ENCODE measurements at places on chromosomes 7 and 10.

GRCh38 chr7:29271319-29271658 lies 76.7 kb downstream of the CHN2 start:
- DNase-seq, result no peak

GRCh38 chr7:70113536-70113935 lies 515.3 kb downstream of the AUTS2 start:
- DNase-seq, result no peak

- DNase-seq, result no peak
Observed at GRCh38 chr7:85682833-85683620, 496.2 kb upstream of the SEMA3D start.

- DNase-seq, result no peak
Observed at GRCh38 chr7:80128918-80129317, 5.7 kb upstream of the GNAI1 start.

GRCh38 chr10:33015761-33016547 lies 57.9 kb upstream of the ITGB1 start:
- no peak for DNase-seq

GRCh38 chr10:70169011-70169410 lies 1.3 kb downstream of the SAR1A start:
- DNase-seq, result no peak

DNA sequence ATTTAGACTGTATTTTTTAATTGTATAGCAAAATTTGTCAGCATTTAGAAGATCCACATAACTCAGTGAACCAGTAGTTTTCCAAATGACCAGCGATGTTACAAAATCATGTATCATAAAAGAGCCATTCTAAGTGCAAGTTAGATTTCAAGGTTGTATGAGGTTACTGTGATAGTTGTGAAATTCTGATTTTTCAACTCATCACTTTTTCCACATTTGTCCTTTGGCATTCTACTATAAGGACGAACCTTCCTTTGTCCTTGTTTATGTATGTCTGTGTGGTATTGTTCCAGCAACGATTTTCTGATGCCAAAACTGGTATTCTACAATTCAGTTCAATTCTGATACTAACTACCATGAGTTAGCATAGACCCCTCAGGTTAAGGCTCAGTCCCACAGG lies 64.2 kb downstream of the TAX1BP1 start:
- no peak for DNase-seq

GRCh38 chr10:7075110-7075509 lies 335.7 kb downstream of the SFMBT2 start:
- no peak for DNase-seq

DNA sequence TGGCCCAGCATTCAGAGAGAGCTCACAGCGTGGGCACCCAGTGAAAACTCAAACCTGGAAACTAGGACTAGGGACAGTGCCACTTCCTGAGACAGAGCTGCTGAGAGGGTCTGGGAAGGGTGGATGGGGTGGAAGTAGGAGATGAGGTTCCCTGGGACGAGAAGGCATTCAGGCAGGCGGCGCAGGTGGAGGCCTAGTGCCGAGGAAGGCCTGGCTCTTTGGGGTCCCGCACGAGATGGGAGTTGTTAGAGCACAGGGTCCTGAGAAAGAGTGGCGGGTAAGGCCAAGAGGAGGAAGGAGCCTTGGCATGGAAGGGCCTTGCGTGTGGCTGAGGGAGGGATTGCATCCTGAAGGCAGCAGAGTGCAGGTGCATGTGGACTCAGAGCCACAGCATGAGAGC lies 129.8 kb upstream of the SH2B2 start:
- no peak for DNase-seq

GRCh38 chr10:7667262-7668141 lies 736 bp upstream of the ITIH5 start:
- no peak for DNase-seq

DNA sequence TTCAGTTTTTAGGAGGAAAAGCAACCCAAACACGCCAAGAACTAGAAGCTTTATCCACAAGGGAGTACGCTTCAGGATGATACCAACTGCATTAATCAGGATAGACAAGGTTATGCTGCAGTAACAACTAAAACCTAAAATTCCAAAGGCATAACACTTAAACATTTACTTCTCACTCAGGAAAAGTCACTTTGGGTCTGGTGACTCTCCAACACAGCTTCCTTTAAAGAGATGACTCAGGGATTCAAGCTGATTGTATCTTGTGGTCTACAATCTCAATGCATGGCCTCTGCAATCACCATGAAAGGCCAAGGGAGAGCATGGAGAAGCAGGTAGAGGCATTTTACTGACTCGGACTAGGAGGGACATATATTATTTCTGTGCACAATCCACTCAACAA lies 315.8 kb downstream of the KCNMA1 start:
- DNase-seq, result no peak

DNA sequence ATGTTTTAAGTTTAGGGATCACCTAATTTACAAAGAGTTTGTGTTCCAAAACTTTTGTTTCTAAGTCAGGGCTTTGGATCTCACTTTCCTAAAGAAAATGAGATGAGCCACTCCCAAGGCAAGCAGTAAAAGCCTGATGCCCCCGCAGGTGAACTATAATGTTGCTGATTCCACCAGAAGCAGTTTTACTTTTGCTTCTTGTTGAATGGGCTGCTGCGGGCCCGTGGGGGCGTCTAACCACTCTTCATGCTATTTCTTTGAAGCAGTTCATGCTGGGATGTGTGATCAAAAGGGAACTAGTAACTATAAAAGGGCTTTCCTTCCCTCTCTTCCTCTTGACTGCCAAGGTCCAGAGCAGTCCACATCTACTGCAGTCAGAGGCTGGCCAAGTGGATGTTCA lies 118.7 kb upstream of the NEBL start:
- DNase-seq, result no peak

DNA sequence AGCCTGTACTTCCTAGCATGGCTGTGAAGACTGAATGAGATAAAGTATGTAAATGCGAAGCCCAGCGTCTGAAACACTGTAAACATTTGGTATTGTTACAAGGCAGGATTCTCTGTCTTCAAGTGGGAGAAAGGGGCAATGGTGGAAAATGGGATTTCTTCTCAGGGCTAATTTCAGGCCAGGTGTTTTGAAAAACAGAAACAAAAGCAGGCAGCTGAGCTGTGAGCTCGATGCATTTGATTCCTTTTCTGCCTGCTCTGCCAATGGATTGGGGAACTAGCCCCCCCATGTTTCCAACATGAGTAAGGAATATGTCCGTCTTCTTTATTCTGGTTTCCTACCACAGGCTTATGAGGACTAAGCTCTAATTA lies 732.1 kb upstream of the AUTS2 start:
- no peak for DNase-seq

DNA sequence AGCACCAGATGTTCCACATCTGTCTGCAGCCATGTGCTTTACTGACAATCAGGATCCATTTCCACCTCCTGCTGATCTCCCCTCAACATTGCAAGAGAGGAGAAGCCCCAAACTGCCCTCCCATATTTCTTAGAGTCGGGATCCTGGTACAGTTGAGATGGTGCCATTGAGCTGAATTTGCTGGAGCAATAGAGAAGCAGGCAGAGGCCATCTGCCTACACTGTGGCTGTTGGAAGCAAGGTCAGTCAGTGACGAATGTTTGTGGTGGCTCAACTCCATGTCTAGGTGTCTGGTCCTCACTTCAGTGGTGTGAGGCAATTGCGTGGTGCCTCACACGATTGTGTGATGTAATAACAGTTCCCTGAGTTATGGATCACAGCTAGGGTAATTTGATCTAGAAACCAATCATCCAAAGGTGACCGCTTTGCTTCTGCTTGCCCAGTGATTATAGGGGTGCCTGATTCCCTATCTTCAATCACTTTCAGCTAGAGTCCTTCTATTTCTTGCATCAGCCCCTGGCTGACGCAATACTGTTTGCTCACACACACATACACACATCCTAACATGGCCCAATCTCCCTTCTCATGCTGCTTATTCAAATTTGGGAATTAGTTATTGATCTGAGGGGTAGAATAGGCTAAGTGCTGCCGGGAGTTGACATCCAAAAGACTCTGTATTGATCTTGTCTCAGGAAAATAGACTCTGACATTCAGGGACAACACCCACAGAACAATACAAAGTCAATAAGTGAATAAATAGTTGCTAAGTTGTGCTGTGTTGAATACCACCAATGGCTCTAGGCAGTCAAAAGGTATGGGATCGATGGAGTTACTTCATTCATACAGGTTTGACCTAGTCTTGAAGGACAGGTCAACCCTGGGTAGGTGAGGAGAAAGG lies 46.1 kb upstream of the SLC35B4 start:
- DNase-seq, result no peak

DNA sequence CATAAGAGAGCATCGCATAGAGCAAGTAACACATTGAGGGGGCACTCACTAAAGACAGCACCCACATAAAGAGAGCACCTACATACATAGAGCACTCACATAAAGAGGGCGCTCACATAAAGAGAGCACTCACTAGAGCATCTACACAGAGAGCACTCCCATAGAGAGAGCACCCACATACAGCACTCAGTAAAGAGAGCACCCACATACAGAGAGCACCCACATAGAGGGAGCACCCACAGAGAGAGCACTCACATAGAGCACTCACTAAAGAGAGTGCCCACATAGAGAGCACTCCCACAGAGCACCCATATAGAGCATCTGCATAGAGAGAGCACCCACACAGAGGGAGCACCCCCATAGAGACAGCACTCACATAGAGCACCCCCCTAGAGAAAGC lies 47.8 kb downstream of the INSIG1 start:
- DNase-seq, result no peak

GRCh38 chr10:44261710-44262455 lies 123.0 kb downstream of the CXCL12 start:
- no peak for DNase-seq

DNA sequence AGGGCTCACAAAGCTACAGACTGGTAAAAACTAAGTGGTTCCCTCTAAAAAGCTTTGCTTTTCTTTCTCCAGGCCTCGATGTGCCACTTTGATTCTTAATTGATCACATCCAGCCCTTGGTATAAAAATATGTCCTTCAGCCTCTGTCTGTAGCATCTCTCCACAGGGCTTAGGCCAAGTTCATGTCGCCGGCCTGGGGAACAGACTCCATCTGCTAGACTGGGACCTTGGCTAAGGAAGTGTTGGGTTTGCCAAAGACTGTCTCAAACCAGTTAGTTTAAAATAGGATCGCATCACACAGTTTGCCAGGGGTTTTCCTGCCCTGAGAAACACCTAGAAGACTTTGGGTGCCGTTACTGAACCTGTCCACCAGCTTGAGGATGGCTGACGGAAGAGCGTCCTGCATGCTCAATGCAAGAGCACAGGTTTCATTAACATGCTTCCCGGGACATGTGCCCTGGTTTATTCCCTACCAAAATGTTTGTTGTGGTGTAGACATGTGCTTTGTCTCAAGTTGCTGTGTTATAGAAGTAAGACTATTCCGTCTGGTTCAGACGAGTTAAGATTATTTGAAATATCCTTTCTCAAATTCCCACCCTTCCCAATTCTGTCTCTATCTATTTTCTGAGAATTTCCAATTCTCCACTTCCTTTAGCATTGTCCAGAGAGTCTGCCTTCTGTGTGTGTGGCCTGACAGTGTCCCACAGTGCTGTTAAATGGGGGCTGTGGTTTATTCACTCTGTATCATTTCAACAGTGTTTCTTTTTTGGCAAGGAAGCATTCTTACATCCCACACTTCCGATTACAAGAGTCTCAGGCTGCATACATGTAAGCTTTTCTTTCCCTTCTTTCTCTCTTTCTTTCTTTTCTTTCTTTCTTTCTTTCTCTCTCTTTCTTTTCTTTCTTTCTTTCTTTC lies 334.7 kb downstream of the INHBA start:
- no peak for DNase-seq

- DNase-seq, result no peak
Observed at GRCh38 chr7:121966276-121966934, 93.4 kb downstream of the PTPRZ1 start.

- no peak for DNase-seq
Observed at GRCh38 chr7:113730309-113730955, 188.4 kb downstream of the PPP1R3A start.

DNA sequence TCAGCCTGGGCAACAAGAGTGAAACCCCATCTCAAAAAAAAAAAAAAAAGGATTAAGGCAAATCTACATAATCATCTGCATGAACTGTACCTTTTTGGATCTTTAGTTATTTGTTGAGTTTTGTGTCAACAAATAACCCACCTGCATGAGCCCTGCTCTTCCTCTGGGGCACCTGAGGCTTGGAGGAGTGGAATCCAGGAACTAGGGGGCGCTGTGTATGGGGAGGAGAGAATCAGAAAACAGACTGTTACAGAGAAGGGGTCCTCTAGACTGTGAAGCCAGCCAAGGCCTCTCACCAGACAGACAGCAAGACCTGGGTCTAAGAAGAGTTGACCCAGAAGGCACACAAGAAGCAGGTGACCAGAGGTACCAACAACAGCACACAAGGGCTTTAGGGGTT lies 682.8 kb upstream of the NRP1 start:
- DNase-seq, result no peak

DNA sequence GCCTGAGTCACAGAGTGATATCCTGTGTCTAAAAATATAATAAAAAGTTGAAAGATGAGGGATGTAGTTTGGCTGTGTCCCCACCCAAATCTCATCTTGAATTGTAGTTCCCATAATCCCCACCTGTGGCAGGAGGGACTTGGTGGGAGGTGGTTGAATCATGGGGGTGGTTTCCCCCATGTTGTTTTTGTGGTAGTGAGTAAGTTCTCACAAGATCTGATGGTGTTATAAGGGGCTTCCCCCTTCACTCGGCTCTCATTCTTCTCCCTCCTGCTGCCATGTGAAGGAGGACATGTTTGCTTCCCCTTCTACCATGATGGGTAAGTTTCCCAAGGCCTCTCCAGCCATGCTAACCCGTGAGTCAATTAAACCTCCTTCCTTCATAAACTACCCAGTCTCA lies 25.1 kb upstream of the UBE3C start:
- no peak for DNase-seq

DNA sequence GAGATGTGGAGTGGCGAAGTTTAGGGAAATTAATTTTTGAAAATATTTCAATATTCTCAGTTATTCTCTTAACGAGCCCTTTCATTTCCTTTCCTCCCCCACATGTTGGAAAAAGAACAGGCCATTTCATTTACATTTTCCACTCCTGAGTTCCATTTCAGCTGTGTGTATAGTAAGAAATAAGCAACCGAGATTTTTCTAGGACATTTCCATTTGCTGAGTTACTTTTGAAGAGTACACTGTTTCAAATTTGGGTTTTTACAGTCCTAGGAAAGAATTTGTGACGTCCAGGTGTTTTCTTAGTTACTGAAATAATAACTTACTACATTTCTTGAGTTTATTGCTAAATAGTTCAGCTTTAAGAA lies 1.2 kb downstream of the SEPTIN7 start:
- DNase-seq, result no peak

GRCh38 chr7:111098926-111099250 lies 8.0 kb downstream of the LRRN3 start:
- no peak for DNase-seq

DNA sequence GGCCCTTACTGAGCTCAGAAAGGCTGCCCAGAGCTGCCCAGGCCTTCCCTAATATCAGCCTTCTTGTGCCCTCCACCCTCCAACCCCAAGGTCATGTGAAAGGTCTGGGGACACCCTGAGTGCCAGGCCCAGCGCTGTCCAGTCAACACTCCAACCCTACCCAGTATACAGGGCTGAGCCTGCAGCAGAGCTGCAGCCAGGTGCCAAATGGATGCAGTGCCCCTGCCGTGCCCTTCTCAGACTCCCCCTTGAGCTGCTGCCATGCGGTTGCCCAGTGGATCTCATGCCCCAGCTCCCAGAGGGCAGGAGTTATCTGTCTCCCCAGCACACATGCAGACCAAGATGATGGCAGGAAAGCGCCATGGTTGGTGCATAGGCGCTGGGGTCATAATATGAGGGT lies 61.5 kb downstream of the ZMIZ1 start:
- no peak for DNase-seq

Data from T-helper 9 cell (primary cell).